NCI-H187 (cell line): ENCODE measurements at places on chromosomes 4 and X.

GRCh38 chrX:52923781-52924241, 26.7 kb downstream of the FAM156B start:
- no peak for DNase-seq

DNA sequence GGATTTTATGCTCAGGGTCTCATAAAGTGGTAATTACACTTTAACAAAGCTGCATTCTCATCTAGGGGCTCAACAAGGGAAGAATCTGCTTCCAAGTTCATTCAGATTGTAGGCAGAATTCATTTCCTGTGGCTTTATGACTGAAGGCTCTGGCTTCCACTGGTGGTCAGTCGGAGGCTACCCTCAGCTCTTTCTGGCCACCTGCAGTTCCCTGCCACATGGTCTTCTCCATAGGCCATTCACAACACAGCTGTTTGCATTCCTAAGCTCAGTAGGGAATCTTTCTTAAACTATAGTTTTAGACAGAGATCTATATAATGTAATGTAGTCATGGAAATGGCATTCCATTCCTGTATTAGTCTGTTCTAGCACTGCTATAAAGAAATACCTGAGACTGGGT, 973.0 kb upstream of the SLIT2 start:
- DNase-seq: no peak

DNA sequence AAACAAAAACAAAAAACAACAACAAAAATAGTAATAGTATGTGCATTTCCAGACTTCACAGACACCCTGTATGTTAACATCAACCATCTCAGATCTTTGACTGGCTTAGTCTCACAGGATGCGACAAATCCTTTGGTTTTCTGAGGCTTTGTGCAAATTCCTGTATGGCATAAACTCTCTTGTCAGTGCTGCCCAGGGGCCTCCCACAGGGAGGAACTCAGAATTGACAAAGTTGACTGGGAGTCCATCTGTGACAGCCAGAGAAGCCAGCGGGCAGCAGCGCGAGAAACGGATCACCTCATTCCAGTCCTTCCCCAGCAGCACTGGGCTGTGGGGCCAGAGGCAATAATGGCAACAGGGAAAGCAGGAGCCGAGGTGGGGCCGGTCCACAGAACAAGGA, 19.1 kb upstream of the DDX3X start:
- no peak for DNase-seq

- no peak for DNase-seq
Measured at GRCh38 chrX:119512146-119512800, 44.0 kb downstream of the SLC25A5 start.

GRCh38 chr4:10151182-10151581, 34.6 kb upstream of the WDR1 start:
- peak; percentile 44 for DNase-seq

GRCh38 chr4:54213001-54213400, 16.1 kb upstream of the PDGFRA start:
- no peak for DNase-seq

DNA sequence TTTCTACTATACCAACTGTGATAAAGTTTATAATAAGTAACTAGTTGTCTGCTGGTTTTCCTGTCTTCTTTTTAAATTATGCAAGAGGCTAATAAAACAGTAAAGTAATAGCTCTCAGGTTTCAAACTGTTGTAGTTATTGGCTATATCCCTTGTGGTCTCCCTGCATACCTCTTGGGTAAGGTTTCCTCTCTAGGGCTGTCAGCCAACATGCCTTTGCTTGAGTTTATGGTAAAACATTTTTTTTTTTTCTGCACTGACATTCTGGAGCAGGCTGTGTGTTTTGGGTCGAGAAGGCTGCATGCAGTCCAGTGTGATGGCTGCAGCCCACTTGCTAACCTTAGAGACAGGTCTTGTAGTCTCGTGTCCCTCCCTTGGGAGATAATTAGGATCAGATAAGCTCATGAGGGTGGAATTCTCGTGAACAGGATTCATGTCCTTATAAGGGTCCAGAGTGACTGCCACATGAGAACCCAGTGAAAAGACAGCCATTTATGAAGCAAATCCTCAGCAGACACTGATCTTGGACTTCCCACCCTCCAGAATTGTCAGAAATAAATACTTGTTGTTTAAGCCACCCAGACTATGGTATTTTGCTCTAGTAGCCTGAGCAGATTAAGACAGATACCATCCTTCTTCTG, 831.2 kb downstream of the CCSER1 start:
- no peak for DNase-seq

- DNase-seq: no peak
Measured at GRCh38 chr4:76607266-76607799, 172.3 kb downstream of the SHROOM3 start.

GRCh38 chr4:147285751-147286150, 195.1 kb upstream of the EDNRA start:
- no peak for DNase-seq

- DNase-seq: no peak
Measured at GRCh38 chr4:177671387-177671786, 229.2 kb upstream of the AGA start.

- DNase-seq: no peak
Measured at GRCh38 chr4:27412613-27413012, 552.0 kb downstream of the STIM2 start.

DNA sequence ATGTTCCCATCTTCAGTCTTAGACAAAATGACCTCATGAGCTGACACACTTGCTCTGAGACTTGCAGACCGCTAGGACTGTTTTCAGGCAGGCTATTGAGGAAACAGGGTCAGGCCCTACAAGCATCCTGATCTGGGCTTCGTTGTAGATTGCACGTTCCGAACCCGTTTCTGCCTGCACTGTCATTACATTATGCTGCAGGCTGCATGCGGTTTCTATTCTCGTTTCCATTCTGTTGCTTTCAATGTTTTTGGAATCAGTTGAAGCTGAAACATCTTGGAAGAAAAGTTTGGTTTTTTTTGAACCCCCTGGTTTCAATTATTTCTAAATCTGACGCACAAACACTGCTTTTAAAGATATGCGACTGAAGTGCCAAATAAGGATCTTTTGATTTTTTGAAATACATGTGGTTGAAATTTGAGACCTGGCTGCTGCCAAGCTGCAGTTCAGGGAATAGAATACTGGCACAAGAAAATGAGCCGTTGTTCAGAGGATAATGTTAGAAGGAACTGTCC, 716.1 kb upstream of the INTU start:
- DNase-seq: no peak

- no peak for DNase-seq
Measured at GRCh38 chr4:48275247-48275646, 5.6 kb upstream of the TEC start.

DNA sequence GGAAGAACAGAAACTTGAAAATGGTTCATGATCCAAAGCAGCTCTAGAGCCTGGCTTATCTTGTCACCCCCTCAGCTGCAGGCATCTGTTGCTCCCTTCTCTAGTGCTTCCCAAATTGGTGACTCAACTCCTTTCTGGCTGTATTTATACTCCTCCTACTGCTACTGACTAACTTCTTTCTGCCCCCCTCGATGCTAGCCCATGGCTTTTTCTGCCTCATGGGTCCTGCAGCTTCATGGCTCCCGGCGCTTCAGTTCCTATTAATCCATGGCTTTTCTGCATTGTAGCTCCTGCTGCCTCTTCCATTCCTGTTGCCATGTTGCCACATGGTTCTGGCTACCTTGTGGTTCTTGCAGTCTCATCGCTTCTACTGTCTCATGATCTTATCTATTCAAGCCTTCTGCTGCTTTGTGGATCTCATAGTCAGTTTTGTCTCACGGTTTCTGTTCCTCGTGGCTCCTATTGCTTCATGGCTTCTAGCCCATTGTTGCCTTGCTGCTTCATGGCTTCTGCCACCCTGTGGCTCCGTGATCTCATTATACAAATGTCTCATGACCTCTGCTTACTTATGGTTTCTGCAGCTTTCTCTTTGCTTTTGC, 48.1 kb downstream of the SMC1A start:
- no peak for DNase-seq

GRCh38 chr4:88989990-88990389, 67.0 kb downstream of the FAM13A start:
- no peak for DNase-seq

DNA sequence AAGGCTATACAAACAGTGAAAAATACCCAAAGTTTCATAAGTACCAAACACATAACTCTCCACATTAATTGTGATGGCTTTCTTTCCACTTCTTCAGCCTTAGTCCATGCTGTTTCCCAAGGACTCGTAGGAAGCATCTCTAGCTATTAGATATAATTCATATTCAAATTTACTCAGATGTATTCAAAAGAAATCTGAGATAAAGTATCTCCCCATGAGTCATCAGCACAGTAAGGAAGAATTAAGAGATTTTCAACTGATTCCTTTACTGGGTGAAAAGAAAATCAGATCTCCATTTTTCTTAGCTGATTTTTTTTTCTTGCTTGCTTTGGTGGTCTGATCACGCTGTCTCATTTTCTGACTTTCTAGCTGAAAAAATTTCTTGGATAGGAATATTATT, 71.7 kb downstream of the MID1 start:
- DNase-seq: no peak

- DNase-seq: no peak
Measured at GRCh38 chr4:35541146-35541887, 703.0 kb downstream of the ARAP2 start.

DNA sequence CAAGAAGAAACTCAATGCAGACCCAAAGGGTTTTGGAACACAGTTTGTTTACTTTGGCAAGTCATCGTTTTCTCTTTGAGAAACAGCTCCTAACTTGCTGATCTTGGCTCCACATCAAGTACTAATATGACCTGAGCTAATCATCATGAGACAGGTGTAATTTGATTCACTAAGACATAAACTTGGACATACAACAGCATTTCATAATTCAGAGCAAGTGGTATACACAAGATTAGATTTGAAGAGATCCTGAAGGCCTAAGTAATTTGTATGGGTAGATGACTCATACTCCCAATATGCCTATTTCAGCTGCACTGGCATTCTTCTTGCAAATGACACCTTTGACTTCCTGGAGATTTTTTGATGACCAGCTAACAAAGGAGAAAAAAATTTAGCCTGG, 1521.7 kb downstream of the RPA4 start:
- DNase-seq: no peak

GRCh38 chrX:46710927-46711623, 47.8 kb downstream of the SLC9A7 start:
- DNase-seq: no peak

DNA sequence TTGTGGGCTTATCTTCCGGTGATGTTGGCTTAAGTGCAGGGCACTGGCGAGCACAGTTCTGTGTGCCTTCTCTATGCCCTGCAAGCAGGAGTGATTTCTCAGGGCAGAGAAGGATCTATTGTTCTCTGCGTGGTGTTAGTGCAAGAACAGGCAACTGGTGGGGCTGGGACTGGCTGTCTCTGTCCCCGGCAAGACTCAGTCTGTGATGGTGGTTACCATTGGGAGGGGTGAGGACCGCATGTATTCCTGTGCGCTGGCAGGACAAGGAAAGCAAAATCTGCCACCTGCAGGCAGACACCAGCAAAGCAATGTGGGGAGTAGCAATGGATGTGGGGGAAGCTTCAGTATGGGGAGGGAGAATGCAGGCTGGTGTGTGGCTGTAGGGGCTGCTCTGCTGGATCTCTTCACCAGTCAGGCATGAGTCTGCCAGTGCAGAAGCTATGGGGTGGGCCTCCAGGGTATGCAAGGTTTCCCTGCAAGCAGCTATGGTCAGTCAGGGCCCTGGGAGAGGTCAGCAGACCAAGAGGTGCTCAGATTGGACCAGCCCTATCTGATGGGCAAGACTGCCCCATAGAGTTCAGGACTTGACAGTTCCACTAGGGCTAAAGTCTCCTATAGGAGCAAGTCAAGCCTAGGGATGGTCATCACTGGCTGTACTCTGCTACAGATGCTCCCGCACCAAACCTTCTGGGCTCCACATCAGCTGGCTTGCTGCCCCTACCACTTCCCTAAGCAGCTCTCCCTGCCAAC, 16.8 kb downstream of the PF4 start:
- DNase-seq: no peak

DNA sequence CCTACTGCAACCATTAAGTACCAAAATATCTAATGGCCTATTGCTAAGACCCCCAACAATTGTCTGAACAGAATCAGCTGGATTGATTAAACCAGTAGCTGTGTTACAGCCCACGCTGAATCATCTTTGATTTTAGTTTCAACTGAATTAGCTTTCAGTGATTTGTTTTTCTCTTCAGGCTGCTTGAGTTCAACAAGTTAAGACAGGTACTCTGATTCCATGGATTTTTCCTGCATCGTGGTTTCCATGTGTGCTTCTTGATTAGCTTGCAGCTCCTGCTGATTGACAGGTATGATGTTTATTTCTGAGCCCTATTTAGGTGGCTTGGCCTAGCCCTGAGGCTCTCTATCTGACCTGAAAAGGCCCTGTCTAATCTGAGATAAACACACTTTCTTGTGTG, 91.3 kb downstream of the GUCY2F start:
- no peak for DNase-seq

- DNase-seq: no peak
Measured at GRCh38 chr4:123622572-123622971, 226.0 kb downstream of the SPRY1 start.

DNA sequence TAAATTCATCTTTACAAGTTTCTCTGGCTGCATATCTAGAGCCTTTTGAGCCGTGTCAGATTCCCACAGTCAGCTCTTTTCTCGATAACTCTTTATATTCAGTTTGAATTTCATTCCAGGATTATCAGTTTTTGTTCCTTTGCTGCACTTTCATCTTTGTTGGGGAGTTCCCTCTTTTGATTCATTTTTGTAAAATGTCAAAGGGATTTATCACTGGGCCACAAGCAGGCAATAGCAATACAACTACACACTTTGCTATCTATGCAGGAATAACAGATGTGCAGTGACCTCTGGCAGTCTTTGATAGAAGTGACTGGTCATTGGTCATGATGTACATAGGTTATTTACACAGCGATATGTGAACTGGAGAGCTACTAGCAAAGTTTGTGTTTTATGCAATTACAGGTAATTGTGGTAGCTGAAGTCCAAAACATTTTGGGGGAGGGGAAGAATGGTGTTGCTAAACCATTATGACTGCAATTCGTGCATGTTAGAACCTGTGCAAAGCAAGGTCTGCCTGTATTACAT, 43.8 kb downstream of the HPGDS start:
- DNase-seq: no peak

- DNase-seq: no peak
Measured at GRCh38 chr4:107036584-107037198, 578 bp upstream of the DKK2 start.

GRCh38 chr4:123235431-123235830, 161.2 kb upstream of the SPRY1 start:
- DNase-seq: no peak

- DNase-seq: peak; percentile 35
Measured at GRCh38 chr4:41748571-41749475, at the start of gene PHOX2B. TSS of gene PHOX2B (minus strand) at chr4:41748725. CDS start at chr4:41748610, 115 bp downstream.

GRCh38 chr4:151658959-151659600, 101.7 kb downstream of the GATB start:
- DNase-seq: no peak

- DNase-seq: no peak
Measured at GRCh38 chr4:9943761-9944160, 77.5 kb downstream of the SLC2A9 start.

DNA sequence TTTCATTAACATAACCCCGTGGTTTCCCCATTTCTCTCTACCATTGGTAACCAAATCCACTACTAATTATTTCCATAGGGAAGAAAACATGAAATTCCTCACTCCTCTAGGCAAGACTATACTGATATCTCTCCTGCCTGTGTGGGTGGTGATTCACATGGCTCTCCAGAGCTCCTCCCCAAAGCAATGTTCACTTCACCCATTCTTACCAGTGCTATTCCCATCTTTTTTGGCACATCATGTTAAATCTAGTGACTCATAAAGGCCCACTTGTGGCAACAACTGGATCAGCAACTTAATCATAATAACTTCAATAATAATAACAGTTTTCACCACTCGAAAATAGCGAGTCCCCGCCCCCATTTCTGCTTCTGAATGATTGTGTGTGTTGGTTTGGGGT, 6.1 kb upstream of the HCCS start:
- DNase-seq: no peak

GRCh38 chr4:81600520-81601357, 129.0 kb upstream of the RASGEF1B start:
- DNase-seq: no peak
